ENCODE measurements at places on chromosomes 3 and 15.

DNA sequence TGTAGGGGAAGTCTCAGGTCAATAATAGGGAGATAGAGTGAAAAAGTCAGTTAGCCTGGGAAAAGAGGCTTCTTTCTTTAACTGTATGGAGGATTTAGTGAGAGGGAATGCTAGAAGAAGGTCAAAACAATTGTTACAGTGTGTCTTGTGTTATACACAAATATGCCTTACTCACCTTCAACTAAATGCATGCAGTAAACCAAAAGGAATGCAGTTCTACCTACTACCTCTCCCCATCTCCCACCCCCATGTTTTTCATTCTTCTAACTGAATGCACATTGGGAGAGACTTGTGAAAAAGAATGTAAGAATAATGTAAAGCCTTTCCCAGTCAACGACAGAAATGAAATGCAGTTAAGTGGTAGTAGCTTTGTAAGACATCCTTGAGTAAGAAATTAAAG is 33.8 kb downstream of the CCDC66 start:
- DNase-seq: no peak

- DNase-seq: no peak
These were observed 79.7 kb upstream of the SNRK start for GRCh38 chr3:43206632-43207031.

- DNase-seq: no peak
These were observed 140.4 kb upstream of the TP63 start for GRCh38 chr3:189490749-189491148.

GRCh38 chr15:36970522-36970921 is 129.8 kb downstream of the MEIS2 start:
- DNase-seq: no peak

- no peak for DNase-seq
These were observed 401.7 kb upstream of the CDIN1 start for GRCh38 chr15:36177590-36178302.

GRCh38 chr3:127446756-127447155 is 143.8 kb downstream of the TPRA1 start:
- no peak for DNase-seq

DNA sequence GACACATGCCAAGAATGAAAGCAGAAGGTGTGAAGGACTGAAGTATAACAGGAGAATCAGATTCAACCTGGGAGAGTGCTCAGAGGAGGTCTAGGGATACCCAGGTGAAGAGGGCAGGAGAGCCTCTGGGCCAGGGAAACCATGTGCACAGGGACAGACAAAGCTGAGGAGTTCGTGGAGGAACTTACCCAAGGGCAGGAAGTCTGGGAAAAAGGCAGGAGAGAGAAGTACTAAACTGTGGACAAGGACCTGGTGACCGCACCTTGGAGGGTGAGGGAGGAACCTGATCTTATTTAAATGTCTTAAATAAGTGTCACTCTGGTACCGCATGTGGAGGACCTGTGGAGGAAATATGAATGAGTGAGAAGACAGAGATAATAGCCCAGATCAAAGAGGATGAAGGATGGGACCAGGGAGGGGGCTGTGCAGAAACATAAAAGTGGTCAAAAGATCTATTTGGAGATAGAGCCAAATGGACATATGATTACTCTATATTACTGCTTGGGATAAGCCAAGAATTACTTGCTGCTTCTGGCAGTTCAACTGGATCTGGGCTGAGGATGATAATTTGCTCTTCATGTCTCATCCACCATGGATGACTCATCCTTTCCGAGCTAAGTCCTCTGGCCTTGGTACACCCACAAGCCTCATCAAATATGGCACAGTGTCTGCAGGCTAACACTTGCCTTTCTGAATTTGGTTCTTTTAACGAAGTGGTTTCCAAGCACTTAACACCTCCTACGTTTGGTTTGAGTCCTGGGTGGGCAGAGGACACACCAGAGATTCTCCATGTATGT is 116.9 kb upstream of the NMNAT3 start:
- DNase-seq: no peak

DNA sequence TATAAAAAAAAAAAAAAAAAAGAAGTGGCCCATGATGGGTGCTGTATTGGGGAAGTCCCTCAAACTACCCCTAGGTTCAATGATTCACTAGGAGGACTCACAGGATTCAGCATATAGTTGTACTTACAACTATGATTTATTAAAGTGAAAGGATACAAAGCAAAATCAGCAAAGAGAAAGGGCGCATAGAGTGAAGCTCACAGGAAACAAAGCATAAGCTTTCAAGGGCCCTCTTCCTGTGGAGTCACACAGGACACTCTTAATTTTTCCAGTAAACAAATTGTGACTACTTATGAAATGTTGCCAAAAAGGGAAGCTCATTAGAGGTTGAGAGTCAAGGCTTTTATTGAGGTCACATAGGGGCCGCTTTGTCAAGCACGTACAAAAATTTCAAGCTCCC is 153.7 kb upstream of the GAP43 start:
- no peak for DNase-seq

DNA sequence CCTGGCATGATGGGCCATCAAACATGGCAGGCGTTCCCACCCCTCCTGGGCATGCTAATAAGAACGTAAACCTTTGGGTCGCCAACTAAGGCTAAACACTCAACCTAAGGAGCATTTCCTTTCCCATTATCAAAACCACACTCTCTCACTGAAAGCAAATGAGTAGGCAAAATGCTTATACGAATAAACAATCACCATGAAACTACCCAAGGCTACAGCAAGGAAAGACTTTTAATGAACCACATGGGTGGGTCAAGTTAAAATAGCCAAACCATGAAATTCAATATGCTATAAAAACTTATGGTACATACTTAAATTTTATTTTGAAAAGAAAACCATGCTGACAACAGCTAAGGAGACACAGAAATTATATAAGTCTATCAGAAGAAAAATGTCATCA is 180.6 kb downstream of the OSBPL10 start:
- DNase-seq: no peak

- DNase-seq: no peak
These were observed 174.3 kb downstream of the KLF13 start for GRCh38 chr15:31500766-31501449.
